ENCODE measurements at places on chromosomes 6 and 20.

DNA sequence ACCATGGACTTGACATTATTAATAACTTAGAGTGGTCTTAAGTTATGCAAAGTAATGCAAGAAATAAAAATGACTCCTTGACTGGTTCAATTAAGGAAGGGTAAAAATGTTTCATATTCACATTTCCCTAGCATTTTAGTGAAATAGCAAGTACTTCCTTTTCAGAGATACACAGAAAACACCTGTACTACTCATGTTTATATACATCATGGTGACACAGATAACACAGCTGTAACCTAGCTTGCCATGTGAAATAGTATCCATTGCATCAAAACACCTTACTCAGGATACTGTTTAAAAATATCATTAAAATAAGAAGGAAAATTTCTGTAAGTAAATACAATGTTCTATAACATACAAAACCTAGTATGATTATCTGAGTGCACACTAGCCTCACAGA is 102.4 kb downstream of the AHI1 start:
- ATAC-seq = no peak

GRCh38 chr6:90471263-90471662 is 115.6 kb downstream of the MAP3K7 start:
- ATAC-seq = no peak

DNA sequence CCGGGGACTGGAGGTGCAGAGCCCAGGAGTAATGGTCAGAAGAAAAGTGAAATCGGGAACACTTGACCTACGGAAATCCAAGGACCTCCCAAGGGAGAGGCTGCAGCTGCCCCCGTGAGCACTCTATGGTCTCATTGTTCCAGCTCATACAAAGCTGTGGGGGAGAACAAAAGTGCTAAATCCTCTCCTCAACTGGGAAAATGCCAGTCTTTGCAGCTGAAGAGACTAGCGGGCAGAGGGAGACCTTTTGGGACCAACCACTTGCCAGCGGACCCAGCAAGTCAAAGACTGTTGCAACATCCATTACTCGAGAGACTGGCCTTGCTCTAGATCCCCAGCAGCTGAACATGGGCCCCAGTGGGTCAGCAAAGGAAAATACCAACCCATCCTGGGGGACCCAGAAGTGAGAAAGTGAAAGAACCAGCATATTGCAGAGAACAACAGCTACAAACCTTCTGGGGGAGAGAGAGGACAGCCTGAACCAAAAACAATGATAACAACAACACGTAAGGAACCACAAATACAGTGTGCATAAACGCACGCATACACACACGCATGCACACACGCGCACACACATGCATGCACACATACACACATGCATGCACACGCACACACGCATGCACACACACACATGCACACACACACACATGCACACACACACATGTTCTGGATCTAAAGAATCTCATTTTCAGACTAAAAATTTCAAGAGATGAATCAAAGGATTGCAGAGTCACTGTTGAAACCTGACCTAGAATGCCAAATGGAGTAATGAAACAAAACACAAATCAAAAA is 24.7 kb upstream of the ELMO2 start:
- no peak for ATAC-seq

GRCh38 chr20:8330785-8331695 is 199.0 kb downstream of the PLCB1 start:
- ATAC-seq = no peak

DNA sequence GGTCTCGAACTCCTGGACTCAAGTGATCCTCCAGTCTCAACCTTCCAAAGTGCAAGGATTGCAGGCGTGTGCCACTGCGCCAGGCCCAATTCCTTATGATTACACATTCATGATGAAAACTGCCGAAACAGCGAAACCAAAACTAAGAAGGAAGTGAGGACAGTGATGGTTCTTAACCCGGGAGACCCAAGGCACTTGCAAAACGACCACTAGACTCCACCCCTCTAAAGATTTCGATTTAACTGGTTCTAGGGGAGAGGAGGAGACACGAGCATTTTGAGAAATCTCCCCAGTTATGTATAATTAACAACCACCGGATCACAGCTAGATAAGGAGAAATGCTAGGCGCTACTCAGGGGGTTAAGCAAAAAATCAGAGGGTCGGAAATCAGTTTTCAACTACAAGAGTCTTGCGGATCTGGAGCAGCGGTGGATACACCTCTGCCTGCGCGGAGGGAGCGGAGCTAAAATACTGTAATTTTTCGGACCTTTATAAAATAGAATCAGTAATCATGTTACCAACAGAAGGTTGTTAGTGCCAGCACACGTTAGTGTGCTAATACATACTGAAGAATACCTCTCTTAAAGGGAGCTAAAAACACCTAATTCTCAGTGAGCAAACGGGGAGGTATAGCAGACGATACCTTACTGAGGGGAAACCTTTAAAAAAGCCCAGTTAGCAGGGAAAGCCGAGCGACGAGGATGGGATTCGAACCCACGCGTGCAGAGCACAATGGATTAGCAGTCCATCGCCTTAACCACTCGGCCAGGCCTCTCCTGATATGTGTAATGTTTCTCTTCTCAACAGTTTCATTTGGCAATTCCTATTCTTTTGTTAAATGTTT is 60.0 kb upstream of the BTN3A2 start:
- ATAC-seq = peak; percentile 89

- no peak for ATAC-seq
Observed at GRCh38 chr6:108712946-108713345, 135.3 kb upstream of the ARMC2 start.

DNA sequence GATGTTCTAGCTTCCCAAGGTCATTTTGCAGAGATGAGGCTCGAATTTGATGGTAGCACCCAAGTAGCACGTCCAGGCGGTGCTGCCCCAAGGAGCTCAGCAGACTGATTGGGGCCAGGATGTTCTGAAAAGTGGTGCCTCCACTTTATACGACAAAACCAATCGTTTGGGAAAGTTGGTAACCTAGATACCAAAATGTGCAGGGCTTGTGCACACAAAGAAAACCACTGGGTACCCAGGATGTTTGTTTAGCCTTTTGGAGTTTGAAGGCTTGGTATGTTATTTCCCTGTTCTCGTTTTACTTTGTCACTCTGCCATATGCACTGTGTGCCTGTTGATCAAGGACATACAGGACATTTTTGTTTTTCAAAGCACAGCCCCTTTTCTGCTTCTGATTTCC is 40.7 kb upstream of the PBOV1 start:
- ATAC-seq = no peak

- ATAC-seq = no peak
Observed at GRCh38 chr6:125688138-125688537, 61.3 kb upstream of the HEY2 start.

DNA sequence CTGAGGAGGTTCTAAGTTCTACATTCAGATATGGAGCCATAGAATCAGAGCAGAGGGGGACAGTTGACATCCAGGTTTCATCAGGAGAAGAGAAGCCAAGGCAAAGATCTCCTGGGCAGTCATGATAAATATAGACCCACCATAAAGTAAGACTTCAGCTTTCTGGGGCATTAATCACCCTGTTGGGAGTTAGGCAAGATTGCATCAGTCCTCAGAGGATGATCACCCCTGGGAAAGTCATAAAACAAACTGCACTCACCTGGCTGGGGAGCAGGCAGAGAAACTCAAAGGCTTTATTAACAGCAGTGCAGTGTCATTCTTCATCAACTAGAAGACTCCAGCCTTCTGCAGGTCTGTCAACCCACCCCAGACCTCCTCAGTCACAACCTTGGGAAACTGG is 301.3 kb upstream of the JARID2 start:
- peak; percentile 9 for ATAC-seq

- ATAC-seq = no peak
Observed at GRCh38 chr6:136763255-136763654, 29.0 kb downstream of the MAP3K5 start.

GRCh38 chr20:41619360-41620100 is 1.4 kb upstream of the CHD6 start:
- no peak for ATAC-seq

Measured in motor neuron (in vitro differentiated cells).